Stimulated activated CD8-positive, alpha-beta memory T cell treated with anti-CD3 and anti-CD28 coated beads, Interleukin-15, amount 100 ng/mL, for 48 hours (primary cell): ENCODE measurements at places on chromosomes 3 and 15.

DNA sequence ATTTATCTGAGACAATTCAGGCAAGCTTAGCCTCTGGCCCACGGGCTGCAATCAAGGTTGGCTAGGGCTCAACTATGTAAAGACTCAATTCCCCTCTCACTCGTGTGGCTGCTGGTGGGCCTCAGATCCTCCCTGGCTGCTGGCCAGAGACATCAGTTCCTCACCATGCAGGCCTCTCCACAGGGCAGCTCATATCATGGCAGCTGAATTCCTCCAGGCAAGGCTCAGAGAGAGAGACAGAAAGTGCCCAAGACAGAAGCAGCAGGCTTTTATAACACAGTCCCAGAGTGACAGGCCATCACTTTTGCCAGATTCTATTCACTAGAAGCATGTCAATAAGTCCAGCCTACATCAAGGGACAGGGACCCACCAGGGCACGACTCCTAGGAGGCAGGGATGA is 63.2 kb downstream of the XXYLT1 start:
- DNase-seq = no peak

- DNase-seq = no peak
These were observed 12.3 kb downstream of the NUDT16 start for GRCh38 chr3:131393868-131394267.

GRCh38 chr3:31895471-31895870 is 85.6 kb downstream of the OSBPL10 start:
- DNase-seq = no peak

DNA sequence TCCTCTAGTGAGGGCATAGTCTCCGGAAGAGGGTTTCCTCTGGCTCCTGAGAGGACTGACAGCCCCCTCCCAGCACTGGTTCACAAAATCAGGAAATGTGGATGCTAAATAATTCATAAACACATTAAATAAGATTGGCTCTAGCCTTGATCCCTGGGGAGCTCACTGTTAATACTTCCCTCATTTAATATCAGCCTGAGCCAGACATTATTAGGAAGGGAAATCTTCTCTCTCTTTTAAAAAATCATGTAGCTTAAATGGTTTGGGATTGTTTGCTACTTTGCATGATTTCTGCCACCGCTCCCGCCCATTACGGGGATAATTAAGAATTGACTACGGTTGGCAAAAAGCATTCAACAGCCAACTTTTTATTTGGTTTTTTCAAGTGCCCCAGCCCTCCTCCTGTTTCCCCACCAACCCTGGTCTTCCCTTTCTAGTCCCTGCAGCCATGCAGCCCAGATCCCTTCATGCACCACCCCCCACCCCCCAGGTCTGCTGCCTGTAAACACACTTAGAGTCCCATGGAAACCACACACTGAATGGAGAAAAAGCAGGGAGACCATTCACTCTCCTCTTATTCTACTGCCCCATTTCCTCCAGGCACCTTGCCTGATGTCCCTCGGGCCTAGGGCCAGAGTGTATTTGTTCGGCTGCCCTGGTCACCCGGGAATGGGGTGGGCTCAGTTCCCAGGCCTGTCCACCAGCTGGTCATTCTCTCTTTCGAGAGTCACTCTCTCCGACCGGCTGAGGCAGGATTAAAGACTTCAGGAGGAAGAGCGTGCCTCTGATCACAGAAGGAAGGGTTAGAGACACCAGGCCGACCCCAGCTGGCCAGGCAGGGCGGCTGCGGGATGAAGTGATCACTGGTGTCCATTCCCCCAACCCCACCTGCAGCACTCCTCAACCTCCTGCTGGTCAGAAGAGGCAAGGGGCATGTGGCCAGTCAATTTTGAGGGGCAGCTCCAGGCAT is 45.1 kb downstream of the SEMA5B start:
- DNase-seq = no peak

DNA sequence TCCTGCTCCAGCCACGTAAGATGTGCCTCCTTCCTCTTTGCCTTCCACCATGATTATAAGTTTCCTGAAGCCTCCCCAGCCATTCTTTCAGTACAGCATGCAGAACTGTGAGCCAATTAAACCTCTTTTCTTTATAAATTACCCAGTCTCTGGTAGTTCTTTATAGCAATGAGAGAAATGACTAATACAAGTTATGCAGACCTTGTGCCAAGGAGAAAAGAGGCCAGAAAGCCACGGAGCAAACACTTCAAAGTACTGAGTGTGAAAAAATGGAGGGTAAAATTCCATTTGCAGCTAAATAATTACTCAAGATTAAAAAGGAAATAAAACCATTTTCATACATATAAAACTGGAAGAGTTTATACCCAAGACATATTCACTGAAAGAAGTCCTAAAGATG is 213.6 kb upstream of the LINGO1 start:
- no peak for DNase-seq

DNA sequence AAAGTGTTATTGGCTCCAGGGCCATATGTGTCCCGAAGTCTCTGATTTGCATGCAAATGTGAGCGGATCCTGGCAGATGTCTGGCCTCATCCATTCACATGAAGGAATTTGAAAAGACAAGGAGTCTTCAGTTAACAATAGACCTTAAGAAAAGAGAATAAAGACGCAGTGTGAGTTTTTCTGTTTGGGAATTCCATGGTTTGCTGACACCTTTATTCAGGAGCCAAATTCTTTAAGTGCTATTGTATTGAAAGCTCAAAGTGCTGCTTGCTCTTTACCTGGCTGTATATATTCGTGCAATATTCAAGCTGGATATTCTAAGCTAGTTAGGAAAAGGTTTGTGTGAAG is 2.2 kb downstream of the LRRN1 start:
- DNase-seq = no peak

GRCh38 chr15:81491414-81492096 is 117.5 kb upstream of the TMC3 start:
- no peak for DNase-seq

GRCh38 chr3:21825684-21826083 is 74.7 kb upstream of the ZNF385D start:
- no peak for DNase-seq

- DNase-seq = no peak
These were observed 216.7 kb downstream of the IL20RB start for GRCh38 chr3:137174514-137174913.

- no peak for DNase-seq
These were observed 66.2 kb downstream of the ST3GAL6 start for GRCh38 chr3:98829246-98829832.

- DNase-seq = no peak
These were observed 59.6 kb downstream of the EIF3J start for GRCh38 chr15:44596511-44597010.

GRCh38 chr15:59885832-59886231 is 118.3 kb upstream of the FOXB1 start:
- DNase-seq = no peak

DNA sequence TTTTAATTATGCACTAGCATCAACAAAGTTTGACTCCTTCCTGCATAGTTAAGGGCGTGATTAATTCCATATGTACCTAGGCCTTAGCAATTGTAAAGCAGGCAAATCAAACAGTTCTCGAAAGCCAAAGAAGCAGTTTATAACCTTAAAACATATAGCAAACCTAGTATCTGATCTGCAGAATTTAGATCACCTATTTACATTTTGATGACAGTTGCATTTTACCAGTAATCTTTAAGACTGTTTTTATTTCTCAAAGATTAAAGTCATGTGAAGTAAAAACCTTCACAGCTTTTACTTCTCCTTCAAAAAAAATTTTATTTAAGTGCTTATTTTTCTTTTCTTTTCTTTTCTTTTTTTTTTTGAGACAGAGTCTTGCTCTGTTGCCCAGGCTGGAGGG is 20.9 kb upstream of the UBP1 start:
- no peak for DNase-seq

DNA sequence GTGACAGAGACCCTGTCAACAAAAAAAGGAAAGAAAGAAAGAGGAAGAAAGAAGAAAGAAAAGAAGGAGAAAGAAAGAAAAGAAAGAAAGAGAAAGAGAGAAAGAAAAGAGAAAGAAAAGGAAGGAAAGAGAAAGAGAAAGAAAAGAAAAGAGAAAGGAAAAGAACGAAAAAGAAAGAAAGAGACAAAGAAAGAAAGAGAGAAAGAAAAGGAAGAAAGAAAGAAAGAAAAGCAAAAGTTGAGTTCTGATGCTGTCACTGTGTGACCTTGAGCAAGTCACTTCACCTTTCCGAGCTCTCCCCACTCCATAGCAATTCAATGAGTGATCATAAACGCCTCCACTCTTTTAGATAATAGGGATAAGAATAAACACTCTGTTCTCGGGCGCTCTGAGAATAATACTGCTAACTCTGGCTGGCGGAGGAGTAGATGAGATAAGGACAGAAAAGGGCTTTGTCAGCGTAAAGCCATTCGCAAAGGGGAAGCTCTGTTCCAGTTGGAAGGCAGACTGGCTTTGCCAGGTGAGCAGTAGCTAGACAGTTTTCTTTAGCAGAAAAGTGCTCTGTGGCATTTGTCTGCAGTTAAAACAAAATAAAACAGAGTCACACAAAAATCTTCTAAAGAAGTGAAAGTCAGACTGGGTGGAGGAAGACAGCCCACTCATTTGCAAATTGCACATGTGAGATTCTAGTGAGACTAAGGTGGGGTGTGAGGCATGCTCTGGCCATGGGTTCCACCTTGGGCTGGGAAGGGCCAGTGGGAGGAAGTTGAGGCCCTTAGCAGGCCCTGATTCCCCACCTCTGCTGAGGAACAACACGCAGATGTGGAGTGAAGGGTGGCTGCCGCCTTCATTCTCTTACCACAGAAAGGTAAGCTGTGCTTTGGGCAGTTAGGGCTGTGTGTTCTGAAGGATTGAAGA is 9.6 kb upstream of the FLNB start:
- DNase-seq = no peak

- DNase-seq = no peak
These were observed 81.8 kb downstream of the CLASP2 start for GRCh38 chr3:33636125-33636850.

- no peak for DNase-seq
These were observed 17.6 kb downstream of the GALK2 start for GRCh38 chr15:49187549-49188245.

- no peak for DNase-seq
These were observed 39.8 kb downstream of the SST start for GRCh38 chr3:187630404-187630803.

DNA sequence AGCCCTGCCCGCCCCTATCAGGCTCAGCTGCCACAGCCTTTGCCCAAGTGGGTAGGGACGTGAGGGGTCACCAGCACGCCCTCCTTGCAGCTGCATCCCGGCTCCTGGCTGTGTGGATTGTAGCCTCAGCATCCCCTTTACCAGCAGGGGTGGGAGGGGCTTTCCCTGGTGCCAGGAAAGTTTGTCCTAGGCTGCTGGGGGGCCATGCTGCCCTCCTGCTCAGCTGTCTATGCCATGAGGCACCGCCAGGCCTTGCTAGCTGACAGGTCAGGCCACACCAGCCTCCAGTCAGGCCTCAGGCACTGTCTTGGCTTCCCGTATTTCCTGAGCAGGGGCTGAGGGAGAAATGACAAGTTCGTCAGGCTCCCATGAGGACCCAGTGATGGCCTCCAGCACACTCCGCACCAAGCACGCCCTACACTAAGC is 32.3 kb downstream of the TKT start:
- no peak for DNase-seq

GRCh38 chr3:157836022-157836421 is 270.2 kb downstream of the SHOX2 start:
- no peak for DNase-seq

- DNase-seq = no peak
These were observed 173.3 kb upstream of the GAP43 start for GRCh38 chr3:115450036-115450435.

GRCh38 chr15:80727596-80727995 is 32.5 kb downstream of the ABHD17C start:
- DNase-seq = no peak

DNA sequence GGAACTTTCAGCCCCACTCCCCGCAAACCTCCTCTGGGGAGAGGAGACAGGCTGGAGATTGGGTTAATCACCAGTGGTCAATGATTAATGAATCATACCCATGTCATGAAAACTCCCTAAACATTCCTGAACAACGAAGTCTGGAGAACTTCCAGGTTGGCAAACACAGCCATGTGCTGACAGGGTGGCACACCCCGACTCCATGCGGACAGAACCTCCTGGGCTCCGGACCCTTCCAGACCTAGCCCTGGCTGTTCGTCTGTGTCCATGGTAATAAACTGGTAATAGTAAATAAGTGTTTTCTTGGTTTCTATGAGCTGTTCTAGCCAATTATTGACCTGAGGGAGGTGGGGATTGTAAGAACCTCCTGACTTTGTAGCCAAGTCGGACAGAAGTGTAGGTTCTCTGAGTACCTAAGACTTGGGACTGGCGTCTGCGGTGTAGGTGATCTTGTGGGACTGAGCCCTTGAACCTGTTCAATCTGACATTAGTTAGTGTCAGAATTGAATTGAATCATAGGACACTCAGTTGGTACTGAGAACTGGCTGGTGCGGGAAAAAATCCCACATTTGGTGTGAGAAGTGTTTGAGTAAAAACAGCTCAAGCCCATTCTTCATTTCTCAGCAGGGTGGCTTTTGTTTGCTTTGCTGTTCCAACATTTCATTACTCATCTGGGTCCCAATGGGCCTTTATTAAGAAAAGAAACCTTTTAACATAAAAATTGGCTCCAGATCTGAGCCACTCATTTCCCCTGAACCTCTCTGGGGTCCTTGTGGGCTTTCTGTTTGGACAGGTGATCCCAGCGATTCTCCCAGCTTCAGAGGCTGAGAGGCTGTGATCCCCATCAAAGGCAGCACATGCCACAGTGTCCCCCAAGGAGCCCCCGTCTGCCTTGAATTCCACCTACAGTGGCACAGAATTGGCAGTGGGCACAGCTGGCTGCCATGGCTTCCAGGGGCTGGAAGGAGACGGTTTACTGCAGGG is 151.0 kb downstream of the TJP1 start:
- DNase-seq = no peak

DNA sequence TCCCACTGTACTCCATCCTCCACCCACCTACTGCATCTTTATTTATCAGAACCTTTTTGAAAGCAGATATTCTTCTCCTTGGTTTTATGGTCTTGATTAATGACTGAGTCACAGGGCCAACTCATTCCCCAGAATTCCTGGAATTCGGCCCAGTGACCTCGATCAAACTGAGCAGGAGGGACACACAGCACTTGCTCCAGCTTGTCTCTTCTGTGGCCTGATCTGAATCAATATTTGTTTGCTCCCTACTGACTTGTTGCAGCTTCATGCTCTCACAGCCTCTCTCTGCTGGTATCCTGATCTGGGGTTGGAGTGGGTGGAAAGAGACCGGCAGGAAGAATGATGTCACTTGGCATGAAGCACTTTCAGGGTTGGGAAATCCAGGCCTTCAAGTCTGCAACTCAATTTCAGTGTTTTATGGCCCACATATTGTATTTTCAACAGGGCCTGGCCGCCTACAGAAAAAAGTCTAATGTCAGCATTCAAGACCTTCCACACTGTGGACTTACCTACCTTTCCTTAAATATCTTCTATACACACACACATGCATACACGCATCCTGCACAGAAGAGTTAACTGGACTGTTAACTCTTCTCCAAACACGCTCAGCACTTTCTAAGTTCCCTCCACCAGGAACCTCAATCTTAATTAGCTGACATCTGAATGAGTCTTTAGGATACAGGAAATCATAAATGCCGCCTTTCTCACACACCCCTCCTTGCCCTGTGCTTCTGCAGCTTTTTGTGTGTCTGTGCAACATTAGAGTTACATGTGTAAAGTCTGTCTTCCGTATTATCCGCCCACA is 4.6 kb downstream of the ANXA2 start:
- peak; percentile 7 for DNase-seq

GRCh38 chr3:141015481-141015880 is 35.7 kb upstream of the SPSB4 start:
- DNase-seq = no peak

- DNase-seq = no peak
These were observed 11.5 kb downstream of the TIMP4 start for GRCh38 chr3:12147049-12147780.
